Astrocyte of the spinal cord (primary cell): ENCODE measurements at places on chromosomes 16 and 17.

- DNase-seq = no peak
These were observed 17.7 kb downstream of the BRD7 start for GRCh38 chr16:50351116-50351515.

GRCh38 chr17:69144331-69145255 is 2.9 kb upstream of the ABCA6 start:
- no peak for DNase-seq

- DNase-seq = no peak
These were observed 47.8 kb upstream of the RASL10B start for GRCh38 chr17:35683591-35683990.

GRCh38 chr17:49821466-49821865 is 26.4 kb downstream of the TAC4 start:
- no peak for DNase-seq

DNA sequence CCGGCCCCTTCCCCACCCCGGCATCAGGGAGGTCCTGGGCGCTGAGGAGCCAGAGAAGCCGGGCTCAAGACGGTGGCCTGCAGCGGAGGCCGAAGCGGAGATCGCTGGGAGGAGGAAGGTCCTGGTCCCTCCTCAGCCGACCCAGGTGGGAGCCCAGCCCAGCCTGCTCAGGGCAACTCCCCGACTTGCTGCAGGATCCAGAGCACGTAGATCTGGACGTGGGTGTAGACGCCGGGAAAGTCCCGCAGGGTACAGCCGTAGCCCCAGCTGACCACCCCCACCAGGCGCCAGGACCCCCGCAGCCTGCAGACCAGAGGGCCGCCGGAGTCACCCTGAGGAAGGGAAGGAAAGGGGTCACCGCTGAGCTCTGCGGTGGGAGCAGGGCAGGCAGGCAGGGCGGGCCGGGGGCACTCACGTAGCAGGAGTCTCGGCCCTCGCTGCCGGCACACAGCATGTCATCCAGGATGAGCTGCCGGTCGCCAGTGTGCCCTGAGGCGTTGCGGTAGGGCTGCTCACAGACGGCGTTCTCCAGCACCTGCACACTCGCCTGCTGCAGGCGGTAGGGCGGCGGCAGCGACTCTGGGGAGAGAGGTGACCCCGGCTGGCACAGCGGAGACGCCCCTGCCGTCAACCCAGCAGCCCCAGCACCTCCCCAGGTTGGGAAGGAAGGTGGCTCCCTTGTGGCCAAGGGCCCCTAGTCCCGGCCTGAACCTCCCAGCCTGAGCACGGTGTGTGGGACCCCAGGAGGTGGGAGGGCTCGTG is 5.4 kb downstream of the TPSD1 start:
- no peak for DNase-seq

DNA sequence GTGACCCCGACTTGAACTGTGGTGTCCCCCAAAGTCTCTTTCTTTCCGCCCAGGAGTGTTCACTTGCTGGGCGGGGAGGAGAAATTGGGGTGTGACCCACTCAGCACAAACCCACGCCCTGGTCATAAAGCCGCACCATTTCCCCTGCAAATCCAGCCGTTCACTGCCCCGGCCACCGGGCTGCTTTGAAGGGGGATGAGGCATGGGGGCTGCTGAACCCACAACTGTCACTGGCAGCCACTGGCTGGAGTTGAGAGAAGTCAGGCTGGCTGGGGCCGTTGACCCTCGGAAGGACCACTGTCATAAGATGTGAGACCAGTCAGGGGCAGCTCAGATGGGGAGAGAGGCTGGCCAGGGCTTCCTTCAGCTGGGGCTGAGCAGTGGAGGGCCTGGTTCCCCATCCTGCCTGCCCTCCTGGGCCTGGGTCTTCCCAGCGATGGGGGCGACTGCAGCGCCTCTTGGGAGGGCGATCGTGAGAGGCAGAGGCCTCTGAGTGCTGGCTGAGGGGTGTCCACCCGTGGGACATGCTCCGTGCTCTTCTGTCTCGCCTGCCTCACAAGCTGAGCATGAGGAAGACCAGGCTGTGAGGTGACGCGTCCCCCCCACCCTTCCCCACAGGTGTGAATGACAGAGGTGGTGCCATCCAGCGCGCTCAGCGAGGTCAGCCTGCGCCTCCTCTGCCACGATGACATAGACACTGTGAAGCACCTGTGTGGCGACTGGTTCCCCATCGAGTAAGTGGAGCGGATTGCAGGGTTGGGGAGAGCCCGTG is 19.5 kb downstream of the C16orf90 start:
- DNase-seq = no peak

DNA sequence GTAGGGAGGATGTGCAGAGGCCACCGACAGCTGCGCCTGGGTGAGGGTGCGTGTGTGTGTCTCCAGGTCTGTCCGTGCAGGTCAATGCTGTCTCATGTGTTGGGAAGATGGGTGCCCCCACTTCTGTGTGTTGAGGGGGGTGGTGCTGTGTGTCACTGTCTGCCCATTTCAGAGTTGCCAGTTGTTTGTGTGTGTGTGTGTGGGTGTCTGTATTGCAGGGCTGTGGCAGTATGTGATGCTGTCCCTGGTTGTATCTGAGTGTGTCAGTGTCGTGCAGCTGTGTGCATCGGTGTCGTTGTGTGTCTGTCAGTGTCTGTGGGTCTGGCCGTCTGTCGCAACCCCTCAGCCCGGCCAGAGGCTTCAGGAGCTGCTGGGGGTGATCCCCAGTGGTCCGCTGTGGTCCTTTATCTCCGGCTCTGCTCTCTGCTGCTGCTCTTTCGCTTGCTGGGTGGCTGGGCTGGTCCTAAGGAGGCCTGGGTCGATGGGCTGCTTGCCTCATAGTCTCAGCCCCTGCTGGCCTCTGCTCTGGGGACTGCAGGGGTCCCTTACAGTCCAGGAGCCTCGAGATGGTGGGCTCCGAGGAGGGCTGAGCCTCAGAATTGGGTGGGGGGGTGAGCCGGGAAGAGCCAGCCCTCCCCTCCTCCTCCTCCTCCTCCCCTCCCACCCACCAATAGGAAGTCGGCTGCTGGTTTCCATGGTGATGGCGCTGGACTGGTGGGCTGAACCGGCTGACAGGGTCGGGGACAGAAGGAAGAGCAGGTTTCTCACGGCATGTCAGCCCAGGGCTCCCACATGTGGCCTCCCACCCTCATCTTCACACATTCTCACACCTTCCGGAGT is at the start of gene TSPOAP1:
TSS of gene TSPOAP1 (minus strand) at position 601 of the 840 bp plus-strand sequence. CDS start 875 bp downstream, outside the sequence.
- DNase-seq = no peak

- peak; percentile 80 for DNase-seq
These were observed 142.6 kb downstream of the STX8 start for GRCh38 chr17:9432934-9433421.

- peak; percentile 41 for DNase-seq
These were observed 342.5 kb downstream of the CPPED1 start for GRCh38 chr16:12461201-12461600.

GRCh38 chr17:47806026-47806912 is 15.3 kb downstream of the OSBPL7 start:
- no peak for DNase-seq

DNA sequence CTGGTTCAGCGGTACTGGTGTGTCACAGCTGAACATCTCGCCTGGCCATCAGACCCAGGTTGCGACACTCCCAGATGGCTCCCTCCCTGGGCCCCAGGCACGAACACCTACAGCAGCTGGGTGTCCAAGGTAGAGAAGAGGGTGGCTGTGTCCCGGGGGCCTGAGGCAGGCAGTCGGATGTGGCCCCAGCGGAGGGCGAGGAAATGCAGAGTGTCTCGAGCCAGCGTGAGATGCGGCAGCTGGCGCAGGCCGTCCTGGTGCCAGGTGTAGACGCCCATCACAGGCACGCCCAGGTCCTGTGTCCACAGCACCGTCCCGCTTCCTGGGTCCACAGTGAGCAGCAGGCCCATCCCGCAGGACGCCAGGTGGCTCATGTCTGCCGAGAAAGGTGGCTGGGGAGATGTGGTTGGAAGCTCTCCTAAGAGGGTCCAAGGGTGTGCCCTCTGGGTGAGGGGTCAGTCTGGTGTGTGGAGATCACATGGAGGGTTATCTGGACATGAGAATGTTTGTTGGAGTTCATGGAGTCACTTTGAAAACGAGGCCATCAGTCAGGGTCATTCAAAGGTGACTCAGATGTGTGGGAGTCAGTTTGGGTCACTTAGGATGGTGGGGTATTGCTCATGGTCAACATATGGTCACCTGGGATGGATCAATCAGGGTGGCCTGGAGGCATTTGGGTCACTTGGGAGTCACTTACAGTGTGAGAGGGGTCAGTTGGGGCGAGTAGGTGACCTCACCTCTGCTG is 8.1 kb downstream of the ERN2 start:
- no peak for DNase-seq

GRCh38 chr16:2024032-2024420 is 2.7 kb upstream of the NHERF2 start:
- DNase-seq = no peak

- no peak for DNase-seq
These were observed 2.2 kb upstream of the LIMD2 start for GRCh38 chr17:63701868-63702720.

- DNase-seq = no peak
These were observed 340.6 kb downstream of the CA10 start for GRCh38 chr17:51817955-51818354.

GRCh38 chr16:65604771-65605170 is 482.9 kb upstream of the CDH11 start:
- no peak for DNase-seq

GRCh38 chr17:43839670-43840108 is 6.7 kb upstream of the MPP3 start:
- DNase-seq = no peak

- peak; percentile 78 for DNase-seq
These were observed 19.1 kb upstream of the TEX2 start for GRCh38 chr17:64281962-64282752.

GRCh38 chr17:13546851-13547250 is 54.9 kb downstream of the HS3ST3A1 start:
- no peak for DNase-seq

DNA sequence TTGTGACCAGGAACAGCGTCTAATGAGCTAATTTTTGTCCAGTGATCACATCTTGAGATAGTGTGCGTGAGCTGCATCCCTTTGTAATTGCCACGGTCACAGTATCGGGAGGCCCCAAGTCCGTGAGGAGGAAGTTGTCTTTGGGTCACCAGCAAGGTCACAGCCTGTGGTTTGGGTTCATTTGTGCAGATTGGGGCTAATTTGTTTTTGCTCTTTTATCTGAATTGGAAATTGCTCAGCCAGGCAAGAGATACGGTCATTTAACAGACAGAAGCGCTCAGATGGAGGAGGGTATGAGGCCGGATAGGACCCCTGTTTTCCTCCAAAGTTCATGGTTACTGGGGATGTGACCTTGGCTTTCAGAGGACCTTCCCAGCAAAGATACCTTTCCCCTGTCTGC is 174.1 kb downstream of the SNX29 start:
- DNase-seq = no peak

DNA sequence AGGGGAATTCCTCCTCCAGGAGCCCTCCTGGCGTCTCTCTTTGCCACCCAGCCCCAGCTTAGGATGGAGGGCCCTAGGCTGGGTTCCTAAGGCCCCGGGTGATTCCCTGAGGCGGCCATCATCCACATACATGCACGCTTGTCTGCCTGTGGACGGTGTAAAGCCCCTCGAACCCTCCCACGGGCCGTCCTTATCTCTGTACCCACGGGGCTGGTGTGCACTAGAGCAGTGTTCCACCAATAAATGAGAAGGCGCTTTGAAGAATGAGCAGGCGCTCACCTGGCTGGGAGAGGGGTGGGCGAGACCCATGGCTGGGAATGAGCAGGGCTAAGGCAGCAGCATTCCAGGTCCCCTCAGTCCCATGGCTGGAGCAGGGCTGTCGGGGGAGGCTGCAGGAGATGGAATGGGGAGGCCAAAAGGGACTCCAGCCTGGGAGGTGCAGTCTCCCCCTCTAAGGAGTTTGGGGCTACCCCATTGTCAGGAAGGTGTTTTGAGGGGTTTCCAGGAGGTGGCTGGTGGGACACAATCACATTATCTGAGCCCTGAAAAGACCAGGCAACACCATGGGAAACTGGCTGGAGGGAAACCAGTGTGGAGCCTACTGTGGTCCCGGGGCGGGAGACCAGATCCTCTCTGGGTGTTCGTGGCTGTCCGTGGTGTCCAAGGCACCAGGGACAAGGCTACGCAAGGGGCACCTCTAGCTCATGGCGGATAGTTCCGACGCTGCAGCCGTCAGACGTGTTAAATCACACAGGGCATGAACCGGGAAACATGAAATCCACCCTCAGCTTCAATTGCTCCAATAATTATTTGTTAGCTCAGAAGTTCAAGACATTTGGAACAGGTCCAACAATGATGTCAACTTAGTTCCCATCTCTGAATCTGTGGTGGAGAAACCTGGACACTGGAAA is 87.5 kb upstream of the DNAH17 start:
- DNase-seq = no peak

DNA sequence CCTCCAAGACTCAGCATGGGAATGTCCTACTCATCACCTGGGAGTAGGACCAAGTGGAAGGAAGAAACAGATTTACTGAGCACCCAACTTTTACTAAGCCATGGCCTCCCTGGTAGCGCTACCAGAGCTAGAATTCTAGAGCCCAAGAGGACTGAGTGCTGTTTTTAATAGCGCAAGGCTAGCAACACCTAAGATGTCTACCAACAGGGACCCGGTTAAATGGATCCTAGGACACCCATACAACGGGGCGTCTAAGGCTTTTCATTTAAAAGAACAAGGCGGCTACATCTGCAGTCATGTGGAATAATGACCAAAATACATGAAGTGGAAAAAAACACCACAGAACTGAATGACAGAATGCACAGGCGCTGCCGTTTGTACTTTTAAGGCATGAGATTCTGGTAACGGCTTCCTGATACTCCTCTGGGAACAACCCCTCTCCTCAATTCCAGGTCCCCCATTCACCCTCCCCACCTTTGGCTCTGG is 5.1 kb downstream of the GGA2 start:
- no peak for DNase-seq

DNA sequence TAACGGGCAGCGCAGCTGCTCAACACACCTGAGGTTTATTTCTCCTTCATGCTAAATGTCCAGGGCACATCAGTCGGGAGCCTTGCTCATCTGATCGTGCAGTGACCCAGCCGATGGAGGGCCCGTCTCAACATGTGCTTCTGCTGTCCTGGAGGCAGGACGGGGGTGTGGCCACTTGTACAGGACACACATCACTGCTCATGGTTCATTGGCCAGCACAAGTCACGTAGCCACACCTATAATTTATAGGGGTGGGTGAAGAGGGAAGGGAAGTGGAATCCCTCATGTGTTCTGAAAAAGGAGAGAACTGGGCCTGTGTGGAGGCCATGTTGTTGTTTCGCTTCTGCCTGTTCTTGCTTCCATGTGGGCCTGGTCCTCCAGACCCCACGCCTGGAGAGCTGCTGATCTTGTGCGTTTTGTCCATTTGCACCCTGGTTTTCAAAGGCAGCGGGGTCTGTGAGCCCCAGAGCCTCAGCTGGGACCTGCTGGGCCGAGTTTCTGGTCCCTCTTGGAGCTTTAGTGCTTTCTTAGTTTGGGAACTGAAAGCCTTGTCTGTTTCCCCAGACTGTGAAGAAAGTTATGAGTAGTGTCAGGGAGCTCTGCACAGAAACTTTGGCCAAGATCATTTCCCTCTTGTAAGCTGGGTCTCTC is 60.5 kb downstream of the CMIP start:
- DNase-seq = no peak
